ENCODE measurements at places on chromosomes 4 and X.

DNA sequence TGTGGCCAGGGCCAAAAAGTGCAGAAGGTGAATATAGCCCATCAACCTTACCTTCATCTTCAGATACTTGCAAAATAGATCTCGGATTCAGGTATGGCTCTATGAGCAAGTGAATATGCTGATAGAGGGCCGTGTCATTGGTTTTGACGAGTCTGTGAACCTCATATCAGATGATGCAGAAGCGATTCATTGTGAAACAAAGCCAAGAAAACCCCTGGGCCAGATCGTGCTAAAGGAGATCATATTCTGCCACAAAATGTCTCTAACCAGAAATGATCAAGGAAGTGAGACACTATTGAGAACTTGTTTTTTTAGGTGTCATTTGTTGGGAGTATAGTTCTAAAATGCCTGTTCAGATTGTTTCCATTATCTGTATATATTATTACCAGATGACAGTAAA lies 48.3 kb downstream of the PDK3 start:
- no peak for DNase-seq

GRCh38 chr4:118790544-118790943 lies 45.4 kb downstream of the SEC24D start:
- no peak for DNase-seq

GRCh38 chr4:80594701-80595100 lies 259.2 kb downstream of the CFAP299 start:
- DNase-seq = no peak

DNA sequence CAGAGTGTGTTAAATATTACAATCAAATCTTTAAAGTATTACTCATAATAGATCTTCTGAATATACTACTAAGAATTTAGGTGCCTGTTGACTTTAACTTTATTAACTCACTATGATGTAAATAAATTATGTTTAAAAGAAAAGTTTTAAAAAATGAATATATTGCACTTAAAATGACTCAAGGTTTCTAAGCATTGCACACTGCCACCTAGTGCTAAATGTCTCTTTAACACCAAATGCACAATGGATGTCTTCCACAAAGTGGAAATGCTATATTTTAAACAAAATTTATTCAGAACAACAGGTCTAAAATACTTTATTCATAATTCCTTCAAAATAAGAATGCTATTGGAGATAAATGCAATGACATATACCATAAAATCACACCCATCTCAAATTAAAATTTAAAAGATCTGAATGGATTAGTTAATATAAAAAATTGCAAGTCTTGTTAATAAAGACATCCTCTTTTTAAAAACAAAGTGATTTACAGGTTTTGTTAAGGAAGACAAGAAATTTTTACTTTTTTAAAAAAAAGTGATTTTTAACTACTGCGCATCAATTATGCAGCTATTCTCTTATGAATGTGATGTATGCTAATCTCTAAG lies 5.5 kb downstream of the INPP4B start:
- peak; percentile 12 for DNase-seq

DNA sequence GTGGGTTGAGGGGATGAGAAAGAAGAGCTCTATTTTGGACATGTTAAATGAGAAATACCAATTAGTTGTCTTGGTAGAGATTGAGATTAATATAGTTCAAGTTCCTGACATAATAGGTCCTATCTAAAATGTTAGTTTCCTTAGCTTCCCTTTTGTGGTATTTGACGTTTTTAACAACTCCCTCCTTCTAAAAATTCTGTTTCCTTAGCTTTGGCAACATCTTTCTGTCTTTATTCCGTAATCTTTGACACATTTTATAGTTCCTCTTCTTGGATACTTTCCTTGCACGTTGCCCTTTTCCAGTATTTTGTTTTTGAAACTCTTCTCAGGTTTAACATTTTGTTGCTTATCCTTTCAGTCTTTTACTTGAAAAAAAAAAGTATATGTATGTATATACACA lies 36.9 kb downstream of the LAMTOR3 start:
- no peak for DNase-seq

- DNase-seq = no peak
These were observed 52.6 kb downstream of the LIMCH1 start for GRCh38 chr4:41590591-41590990.

DNA sequence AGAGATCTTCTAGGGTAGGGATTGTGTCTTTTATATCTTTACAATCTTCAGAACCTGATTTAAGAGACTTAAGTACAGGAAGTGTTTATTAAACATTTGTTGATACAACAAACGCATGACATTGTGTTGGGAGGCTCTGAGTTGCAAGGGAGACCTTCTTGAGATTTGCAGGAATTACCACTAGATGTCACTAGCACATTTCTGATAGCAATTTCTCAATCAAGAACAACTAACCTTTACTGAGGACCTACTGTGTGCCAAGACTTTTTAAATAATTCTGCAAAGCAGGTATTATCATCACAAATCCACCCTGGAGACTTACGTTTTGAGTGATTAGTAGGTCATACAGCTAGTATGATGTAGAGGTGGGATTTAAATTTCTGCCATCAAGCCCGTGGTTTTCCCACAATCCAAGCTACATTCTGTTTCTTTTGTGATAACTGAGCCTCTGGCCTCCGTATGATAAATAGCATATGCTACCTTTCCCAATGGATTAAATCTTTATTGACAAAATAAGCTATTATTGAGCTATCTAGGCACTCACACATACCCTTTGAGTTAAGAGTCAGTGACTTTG lies 986.0 kb downstream of the CCSER1 start:
- no peak for DNase-seq

DNA sequence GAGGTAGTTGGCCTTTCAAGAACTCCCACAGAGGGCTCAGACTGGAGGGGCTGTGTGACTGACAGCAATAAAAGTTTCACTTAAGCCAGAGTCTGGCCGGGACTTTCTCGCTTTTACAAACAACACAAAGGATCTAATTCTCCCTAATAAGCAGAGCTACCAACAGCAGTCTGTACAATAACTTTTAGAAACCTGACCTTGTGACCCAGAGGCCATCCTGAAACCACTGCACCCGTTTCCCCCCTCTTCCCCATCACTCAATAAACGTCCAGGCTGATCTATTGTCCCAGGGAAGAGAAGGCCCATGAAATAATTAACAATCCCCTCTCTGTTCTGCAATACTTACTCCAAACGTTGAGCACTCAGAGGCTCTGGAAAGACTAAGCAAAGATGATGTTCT lies 442.4 kb downstream of the ZIC3 start:
- no peak for DNase-seq

DNA sequence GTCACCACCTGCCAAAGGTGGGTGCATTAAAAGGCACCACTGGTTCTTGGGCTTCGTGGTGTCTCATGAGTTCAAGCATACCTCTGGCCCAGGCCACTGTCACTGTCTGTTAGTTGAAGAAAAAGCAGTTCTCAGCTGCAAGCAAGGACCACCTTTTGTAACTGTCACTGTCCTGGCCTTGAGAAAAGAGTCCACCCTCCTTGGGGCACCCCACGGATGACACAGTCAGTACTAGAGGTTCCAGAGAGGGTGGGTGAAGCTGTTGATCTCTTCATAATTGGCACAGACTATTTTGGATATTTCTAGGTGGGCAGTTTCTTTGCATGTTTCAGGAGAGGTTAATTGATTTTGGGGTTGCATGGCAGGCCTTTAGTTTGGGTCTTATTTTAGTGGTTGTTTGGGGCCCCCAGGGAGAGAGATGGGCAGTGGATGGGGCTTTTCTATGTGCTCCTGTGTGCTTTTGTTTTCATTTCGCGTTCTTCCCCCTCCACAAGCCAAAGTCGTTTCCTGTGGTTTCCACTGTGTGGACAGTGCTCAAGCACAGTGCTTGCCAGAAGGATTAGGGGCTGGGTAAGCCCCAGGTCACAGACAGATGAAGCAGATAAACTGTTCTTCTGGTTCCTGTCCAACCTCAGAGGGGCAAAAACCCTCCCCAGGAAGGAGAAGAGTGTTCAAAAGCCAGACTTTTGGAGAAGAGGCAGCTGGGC lies 156.2 kb upstream of the PPP1R2C start:
- DNase-seq = no peak

DNA sequence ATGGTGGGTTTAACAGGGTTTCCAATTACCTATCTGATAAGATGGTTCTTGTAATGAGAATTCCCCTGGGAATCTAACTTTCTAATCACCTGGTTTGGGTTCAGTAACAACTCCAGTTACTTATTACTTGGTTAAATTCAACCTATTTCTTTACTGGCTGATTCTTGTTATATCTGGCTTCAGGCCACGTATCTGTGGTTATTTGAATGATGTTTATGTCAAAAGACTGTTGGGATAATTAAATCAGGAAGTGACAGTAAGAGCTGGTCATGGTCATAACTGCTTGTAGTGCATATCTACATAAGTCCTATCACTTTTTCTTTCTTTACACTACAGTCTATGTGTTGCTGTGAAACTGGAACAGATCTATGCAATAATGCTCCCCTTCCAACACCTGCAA lies 108.1 kb downstream of the MID1 start:
- DNase-seq = no peak

DNA sequence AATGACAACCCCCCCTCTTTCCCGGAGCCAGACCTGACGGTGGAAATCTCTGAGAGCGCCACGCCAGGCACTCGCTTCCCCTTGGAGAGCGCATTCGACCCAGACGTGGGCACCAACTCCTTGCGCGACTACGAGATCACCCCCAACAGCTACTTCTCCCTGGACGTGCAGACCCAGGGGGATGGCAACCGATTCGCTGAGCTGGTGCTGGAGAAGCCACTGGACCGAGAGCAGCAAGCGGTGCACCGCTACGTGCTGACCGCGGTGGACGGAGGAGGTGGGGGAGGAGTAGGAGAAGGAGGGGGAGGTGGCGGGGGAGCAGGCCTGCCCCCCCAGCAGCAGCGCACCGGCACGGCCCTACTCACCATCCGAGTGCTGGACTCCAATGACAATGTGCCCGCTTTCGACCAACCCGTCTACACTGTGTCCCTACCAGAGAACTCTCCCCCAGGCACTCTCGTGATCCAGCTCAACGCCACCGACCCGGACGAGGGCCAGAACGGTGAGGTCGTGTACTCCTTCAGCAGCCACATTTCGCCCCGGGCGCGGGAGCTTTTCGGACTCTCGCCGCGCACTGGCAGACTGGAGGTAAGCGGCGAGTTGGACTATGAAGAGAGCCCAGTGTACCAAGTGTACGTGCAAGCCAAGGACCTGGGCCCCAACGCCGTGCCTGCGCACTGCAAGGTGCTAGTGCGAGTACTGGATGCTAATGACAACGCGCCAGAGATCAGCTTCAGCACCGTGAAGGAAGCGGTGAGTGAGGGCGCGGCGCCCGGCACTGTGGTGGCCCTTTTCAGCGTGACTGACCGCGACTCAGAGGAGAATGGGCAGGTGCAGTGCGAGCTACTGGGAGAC lies 1.6 kb downstream of the PCDH10 start:
- DNase-seq = no peak

- DNase-seq = no peak
These were observed 141.0 kb downstream of the PDHA2 start for GRCh38 chr4:95980877-95981360.

GRCh38 chrX:113726466-113726865 lies 857.4 kb upstream of the HTR2C start:
- no peak for DNase-seq

- no peak for DNase-seq
These were observed 1367.8 kb upstream of the IGFBP7 start for GRCh38 chr4:58477950-58478349.

DNA sequence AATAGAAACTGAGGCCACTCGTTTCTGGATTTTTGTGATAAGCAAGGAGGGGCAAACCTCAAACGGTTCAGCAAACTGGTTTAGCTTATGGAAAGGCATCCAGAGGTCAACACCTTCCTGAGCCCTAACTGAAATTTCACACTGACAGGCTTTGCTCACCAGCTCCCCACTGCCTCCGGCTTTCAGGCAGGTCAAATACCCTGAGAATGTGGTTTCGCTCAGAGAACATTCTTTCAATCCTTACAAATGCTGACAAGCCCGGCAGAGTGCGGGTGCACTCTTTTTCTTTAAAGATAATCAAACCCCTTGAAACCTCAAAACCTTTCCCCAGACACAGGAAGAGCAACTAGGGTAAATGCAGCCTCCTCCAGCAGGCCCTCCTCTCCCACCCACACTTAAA lies 41.5 kb downstream of the CD40LG start:
- DNase-seq = no peak

DNA sequence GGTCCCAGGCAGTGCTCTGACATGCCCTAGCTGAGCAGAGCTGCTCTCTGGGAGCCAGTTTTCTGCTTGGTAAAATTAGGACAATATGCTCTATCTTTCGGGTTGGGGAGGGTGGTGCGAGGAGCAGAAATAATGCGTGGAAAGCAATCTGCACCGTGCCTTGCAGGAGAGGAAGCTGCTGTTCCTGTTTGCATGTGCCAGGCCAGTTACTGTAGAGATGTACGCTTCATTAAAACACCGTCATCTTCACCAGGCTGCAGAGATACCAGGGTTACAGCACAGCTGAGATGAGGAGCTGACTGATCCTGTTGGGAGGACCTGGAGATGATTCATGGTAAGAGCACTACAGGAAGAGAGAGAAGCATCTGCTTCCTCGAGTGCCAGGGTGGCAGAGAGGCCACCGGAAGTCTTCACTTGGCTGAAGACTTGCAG lies 29.5 kb upstream of the IRF2 start:
- no peak for DNase-seq

- no peak for DNase-seq
These were observed 890.7 kb upstream of the INTU start for GRCh38 chr4:126742048-126742447.

DNA sequence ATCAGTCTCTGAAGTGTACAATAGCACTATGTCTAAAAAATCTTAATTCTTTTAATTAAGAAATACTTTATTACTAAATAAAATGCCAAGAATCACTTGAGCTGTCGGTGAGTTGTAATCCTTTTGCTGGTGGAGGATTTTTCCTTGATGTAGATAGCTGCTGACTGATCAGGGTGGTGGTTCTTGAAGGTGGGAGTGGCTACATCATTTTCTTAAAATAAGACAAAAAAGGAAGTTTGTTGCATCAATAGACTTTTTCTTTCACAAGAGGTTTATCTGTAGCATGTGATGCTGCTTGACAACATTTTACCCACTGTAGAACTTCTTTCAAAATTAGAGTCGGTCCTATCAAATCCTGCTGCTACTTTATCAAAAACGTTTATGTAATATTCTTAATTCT lies 68.8 kb upstream of the ZC4H2 start:
- DNase-seq = no peak

DNA sequence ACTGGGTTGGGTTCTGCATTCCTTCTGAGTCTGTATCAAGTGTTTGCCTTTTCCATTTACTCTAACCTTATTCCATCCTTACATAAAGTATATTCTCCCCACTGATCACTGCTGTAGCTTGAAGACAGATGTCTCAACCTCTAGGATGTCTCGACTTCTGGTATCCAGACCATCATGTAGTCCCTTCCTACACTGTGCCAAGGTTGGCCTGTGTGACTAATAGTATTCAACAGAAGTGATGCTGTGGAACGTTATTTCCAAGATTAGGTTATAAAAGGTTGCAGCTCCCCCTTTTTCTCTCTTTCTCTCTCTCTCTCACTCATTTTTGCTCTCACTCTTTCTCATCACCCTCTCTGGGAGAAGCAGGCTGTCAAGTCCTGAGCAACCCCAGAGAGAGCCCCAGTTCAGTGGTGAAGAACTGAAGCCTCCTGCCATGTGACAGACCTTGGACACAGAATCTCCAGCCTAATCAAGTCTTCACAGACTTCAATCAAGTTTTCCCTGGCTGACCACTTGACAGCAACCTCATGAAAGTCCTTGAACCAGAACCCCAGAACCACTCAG lies 75.4 kb downstream of the PRDM5 start:
- no peak for DNase-seq
